LNCaP clone FGC (cell line): ENCODE measurements at places on chromosomes 3 and 15.

DNA sequence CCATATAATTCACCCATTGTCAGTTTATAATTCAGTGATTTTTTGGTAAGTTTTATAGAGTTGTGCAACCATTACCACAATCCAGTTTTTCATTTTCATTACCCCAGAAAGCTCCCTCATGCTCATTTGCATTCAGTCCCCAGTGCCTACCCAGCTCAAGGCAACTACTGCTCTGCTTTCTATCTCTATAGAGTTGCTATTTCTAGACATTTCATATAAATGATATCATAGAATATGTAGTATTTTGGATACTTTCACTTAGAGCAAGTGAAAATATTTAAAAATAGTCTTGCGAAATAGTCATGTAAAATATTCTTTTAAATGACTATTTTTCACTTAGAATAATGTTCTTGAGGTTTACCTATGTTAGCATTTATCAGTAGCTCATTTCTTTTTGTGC lies 42.1 kb downstream of the ZNF654 start:
- no peak for DNase-seq

- DNase-seq = no peak
Observed at GRCh38 chr15:56099311-56099710, 105.9 kb upstream of the NEDD4 start.

GRCh38 chr3:37181756-37182155 lies 7.4 kb upstream of the LRRFIP2 start:
- DNase-seq = no peak

- DNase-seq = no peak
Observed at GRCh38 chr3:72242326-72242725, 457.4 kb upstream of the PROK2 start.

GRCh38 chr3:113055201-113055600 lies 64.4 kb downstream of the GTPBP8 start:
- no peak for DNase-seq

GRCh38 chr15:96171853-96172296 lies 158.6 kb upstream of the NR2F2 start:
- no peak for DNase-seq

DNA sequence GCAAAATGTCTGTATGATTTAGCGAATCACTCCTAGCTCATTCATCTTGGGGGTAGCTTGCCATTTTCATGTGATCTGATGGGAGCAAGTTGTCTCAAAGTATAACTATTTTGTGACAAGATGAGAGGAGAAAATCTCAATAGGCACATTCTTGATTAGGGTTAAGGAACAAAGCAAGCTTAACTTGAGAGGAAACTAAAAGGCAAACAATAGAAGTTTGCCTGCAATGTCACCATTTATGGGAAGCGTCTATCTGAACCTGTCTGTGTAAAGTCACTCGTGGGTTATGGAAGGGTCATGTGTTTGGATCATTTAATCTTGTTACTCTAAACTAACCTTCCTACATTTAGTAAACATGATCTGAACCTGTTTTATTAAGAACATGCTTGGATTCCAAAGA lies 232.5 kb downstream of the CDIN1 start:
- no peak for DNase-seq

DNA sequence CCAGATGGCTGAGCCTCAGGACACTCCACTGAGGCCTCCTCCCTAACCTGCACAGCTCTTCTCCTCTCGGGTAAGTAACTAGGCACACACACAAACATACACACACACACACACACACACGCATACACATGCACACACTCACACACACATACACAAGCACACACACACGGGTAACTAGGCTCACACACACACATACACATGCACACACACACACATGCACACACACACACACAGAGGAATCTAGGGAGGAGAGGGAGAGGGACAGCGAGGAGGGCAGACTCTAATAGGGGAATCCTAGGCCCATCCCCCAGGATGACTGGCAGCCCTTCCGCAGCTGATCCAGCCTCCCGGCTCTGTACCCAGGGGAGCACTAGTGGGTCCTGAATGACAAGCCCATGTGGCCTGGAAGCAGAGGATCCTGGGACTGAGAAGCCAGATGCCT lies 177.4 kb upstream of the LINGO1 start:
- DNase-seq = no peak

GRCh38 chr15:67133026-67133425 lies 67.6 kb downstream of the SMAD3 start:
- no peak for DNase-seq

- no peak for DNase-seq
Observed at GRCh38 chr15:71775856-71776255, 34.5 kb upstream of the NR2E3 start.

DNA sequence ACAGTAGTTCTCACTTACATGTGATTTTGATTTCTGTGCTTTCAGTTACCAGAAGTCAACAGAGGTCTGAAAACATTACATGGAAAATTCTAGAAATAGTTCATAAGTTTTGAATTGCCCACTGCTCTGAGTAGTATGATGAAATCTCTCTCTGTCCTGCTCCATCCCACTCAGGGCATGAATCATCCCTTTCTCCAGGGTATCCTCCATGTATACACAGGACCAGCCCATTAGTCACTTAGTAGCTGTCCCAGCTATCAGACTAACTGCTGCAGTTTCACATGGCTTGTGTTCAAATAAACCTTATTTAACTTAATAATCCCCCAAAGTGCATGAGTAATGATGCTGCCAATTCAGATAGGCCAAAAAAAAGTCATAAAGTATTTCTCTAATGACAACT lies 38.6 kb downstream of the EPHA3 start:
- DNase-seq = no peak

DNA sequence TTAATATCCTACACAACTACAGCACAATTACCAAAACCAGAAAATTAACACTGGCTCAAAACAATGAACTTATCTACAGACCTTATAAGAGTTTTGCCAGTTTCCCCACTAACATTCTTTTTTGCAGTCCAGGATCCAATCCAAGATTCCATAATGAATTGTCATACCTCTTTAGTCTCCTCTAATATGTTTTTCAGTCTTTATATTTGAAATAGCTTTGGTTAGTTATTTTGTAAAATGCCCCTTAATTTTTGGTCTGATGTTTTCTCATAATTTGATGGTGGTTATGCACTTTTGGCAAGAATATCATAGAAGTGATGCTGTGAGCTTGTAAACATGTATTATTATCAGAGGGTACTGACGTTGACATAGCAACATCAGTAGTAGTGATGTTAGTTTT lies 124.3 kb downstream of the ISL2 start:
- DNase-seq = no peak
